ENCODE measurements at places on chromosomes 1 and 21.

- DNase-seq = peak; percentile 49
Observed at GRCh38 chr21:26881504-26882228, 36.5 kb upstream of the ADAMTS1 start.

DNA sequence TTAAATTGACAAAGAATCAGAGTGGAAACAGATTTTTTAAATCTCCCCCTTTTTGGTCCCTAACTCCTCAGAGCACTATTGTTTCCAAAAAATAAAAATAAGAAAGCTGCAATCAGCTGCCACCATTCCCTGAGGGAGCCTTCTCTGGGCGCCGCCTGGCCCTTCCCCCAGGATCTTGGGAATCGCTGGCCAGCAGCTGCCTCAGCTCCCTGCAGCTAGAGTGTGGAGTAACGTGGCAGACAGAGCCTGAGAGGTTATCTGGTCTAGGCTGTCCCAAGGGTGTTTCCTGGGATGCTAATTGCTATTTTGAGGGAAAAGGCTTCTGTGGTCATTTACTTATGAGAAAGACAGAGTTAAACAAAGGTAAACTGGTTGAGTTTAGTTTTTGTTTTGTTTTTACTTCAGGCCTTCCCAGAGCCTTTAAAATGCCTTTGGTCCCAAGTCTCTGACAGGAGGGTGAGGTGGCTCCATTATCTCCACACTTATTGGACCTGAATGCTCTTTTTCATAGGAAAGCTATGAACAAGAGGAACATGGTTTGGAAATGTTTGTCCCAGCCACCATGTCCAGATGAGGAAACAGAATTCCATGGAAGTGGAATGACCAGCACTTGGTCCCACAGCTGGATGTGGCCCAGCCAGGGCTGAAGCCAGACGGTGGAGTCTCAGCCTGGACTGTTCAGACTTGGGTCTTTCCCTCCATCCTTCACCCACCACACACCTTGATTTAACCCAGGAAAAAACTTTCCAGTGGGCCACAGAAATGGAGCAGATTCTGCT is 14.1 kb upstream of the KIAA1614 start:
- no peak for DNase-seq

GRCh38 chr1:86499987-86500593 is 31.4 kb downstream of the CLCA1 start:
- DNase-seq = no peak

DNA sequence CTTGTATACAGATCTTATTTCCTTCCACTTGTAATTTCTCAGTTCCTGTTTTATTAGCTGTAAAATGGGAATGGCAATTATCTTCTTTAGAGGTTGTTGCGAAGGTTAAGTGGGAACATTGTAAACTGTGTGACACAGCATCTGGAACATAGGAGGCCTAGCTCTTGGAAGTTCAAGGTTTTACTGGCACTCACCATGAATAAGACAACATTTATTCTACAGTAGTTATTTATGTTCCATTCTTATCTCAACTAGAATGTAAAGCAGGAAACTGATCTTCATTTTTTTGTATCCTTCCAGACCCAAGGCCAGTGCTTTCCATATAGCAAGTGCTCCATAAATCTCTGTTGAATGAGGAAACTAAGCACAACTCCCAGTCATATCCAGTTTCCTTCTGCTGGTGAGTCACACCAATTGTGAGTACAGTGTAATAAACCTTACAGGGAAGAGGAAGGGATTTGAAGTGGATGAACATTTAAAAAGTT is 1.4 kb downstream of the BCL10 start:
- no peak for DNase-seq

- no peak for DNase-seq
Observed at GRCh38 chr1:221025956-221026355, 146.7 kb downstream of the HLX start.

DNA sequence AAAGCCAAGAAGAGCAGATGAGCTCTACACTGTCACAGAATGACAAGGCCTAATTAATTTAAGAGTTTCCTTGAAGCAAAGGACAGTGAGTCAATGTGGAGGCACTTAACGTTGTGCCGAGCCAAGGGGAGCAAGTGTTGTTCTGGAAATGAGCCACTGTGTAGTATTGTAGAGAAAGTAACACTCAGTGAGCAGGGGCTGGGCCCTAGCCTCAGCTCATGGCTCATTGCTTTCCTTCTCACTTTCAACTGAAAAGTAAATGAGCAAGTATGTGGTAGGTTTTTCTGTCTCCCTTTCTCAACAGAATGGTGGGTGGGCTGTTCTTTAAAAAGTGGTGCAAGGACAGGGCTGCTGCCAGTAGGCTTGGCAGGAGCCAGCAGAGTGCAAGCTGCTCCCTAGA is 11.8 kb upstream of the KIAA0040 start:
- DNase-seq = no peak

- no peak for DNase-seq
Observed at GRCh38 chr1:234529950-234530237, 50.9 kb upstream of the TARBP1 start.

DNA sequence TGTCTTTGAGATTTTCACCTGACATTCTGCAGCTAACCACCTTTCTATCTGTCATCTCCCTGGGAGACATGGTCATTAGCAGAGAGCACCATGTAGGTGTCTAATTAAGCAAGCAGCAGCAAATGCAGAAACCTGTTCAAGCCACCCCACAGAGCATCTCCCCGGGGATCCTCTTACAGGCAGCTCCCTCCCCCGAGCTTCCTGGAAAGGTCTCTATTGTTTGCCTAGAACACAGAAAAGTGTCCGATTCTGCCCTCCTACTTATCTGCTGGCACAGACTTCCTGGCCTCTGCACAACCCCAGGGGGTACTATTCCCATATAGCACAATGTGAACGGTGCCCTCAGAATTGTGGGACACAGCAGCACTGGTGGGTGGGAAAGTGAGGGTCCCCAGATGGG is 46.1 kb downstream of the PLEKHA6 start:
- DNase-seq = no peak

DNA sequence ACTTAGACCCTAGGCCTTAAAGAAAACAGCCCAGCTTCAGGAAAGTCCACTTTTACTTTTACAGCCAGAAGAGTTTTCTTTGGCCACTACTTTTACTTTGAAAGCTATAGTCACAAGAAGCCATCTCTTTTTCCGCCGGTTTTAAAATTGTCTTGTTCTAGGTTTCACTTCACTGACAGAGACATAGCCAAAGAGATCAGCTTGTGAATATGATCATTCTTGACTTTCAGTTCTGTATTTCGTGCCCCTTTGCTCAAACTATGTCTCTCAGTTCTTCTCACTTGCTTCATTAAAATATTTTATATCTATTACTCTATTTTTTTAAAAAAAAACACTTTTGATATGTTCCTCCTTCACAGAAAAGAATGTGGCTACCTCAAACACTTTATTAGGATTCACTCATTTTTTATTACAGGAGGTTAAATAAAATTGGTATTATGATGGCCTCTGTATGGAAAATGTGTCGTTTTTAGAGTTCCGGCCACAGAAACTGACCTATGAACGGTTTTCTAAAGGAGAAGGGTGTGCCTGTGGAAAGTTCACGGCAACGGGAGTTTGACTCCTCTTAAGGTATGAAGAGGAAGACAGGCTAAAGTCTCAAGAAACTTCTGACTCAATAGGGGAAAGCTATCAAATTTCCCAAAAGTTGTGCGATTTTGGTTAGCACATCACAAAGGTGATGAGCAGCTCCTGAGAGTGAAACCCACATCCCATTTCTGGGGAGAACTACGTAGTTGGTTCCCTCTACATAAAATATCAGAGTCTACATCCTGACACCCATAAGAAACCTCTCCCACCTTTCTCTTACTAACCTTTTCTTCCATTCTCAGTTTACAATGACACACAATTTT is 1.2 kb downstream of the MCOLN2 start:
- no peak for DNase-seq

DNA sequence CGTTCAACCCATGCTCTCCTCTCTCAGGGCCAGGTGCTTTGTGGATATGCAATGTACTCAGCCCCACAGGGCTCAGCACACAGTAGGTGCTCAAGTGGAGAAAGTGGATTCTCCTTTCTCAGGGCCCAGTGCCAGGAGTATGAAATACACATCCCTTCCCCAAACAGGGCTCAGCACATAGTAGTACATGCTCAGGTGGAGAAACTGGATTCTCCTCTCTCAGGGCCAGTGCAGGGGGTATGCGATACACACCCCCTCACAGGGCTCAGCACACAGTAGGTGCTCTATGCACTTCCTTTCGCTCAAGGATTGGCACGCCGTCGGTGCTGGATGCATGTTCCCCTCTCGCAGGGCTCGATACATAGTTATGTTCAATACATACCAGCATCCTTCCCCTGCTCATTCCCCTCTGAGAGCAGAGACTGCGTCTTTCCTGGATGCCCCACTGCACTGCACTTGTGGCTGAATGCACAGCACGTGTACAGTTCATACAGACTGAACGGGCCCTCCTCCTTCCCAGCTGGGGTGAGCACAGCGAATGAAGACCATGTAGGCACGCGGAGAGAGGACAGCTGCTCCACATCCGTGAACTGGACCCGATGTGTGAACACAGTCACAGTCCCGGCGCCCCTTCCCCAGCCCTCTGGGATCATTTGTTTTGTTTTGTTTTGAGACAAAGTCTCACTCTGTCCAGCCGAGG is 16.6 kb upstream of the DISP3 start:
- DNase-seq = no peak

DNA sequence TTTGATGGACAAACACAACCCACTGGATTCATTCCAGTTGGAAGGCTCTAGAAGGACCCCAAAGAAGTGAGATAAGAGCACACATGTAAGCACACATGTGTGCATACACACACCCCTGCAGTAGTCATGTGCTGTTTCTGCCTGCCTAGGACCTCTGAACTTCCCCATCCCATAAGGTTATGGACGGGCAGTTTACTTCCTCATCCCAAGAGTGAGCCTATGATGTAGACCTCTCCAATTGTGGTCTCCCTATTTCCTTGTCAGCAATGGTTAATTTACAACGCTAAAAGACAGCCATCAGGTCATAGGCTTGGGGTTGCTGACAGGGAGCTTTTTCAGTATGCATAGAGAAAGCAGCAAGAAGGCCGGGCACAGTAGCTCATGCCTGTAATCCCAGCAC is 15.4 kb upstream of the ADAR start:
- no peak for DNase-seq

GRCh38 chr21:45473496-45474322 is 68.5 kb downstream of the SLC19A1 start:
- DNase-seq = no peak

DNA sequence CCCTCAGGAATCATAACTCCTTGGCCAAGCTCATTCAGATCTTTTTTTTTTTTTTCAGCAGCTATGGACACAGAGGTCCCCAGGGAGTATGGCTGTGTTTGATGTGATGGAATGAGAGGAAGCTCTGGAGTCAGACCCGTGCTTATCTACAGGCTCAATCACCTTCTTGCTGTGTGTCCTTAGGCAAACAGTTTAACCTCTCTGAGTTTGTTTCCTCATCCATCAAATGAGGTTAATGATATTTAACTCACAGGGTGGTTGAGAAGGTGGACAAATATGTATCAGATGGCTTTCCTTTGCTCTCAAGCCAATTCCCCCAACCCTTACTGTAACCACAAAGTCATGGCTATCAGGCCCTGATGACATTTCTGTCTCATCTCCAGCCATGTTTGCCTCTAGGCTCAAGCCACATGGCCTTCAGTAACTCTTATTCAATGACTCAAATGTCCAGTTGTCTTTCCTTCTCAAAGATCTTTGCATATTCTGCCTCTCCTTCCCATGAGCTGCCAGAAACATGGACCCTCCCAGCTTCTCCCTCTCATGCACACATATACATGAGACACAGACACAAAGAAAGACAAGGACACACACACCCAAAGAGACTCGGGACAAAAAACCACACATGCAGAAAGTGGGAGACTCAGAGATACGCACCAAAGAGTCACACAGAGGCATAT is 303.5 kb upstream of the KAZN start:
- DNase-seq = no peak

- no peak for DNase-seq
Observed at GRCh38 chr1:155944444-155944799, 3.0 kb downstream of the RXFP4 start.

- no peak for DNase-seq
Observed at GRCh38 chr21:27062443-27062842, 95.6 kb upstream of the ADAMTS5 start.

DNA sequence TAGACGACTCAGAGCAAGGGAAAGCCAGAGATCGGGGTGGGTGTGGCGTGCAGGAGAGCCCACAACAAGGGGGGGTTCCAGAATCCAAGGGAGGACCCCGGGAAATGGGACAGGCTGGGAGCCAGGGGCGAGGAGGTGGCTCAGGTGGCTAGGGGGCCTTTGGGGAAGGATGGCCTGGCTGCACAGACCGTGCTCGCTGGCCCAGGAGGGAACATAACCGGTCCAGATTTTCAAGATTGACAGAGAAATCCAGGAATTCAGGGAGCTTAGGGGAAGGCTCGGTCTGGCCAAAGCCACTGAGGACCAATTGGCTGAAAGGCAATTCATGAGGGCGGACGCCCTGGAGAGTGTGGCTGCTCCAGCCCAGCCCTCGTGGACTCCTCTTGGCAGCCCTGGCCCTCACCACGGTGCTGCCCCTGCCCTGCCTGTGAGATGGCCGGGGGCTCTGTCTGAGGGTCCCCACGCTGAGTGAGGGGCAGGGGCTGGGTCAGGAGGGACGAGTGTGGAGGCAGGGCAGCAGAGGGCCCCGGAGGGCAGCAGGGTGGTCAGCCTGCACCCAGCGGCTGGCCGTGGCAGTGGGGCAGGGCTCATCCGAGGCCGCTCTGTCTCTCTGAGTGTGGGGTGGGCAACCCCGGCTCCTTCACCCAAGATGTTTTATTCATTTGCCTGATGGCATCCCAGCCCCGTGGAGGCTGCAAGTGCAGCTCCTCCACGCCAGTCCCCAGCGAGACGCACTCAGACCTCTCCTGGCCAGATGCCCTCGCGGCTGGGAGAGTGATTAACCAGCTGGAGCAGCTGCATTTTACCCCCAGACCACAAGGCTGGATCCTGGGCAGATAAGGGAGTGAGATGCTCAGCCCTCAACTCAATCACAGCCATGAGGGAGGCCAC is 5.6 kb upstream of the LRRC3 start:
- DNase-seq = no peak

- no peak for DNase-seq
Observed at GRCh38 chr1:93675931-93676330, 5.7 kb downstream of the BCAR3 start.

DNA sequence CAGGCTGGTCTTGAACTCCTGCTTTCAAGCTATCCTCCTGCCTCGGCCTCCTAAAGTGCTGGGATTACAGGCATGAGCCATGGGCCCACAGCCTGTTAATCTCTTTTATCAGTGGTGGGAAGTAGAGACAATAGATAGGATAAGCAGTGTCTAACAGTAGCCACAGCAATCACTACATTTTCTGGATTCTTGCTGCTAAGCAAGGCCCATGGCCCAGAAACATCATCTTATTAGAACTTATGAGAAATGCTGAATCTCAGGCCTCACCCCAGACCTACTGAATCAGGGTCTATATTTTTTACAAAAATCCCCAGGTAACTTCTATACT is 29.7 kb downstream of the IGFN1 start:
- DNase-seq = no peak

DNA sequence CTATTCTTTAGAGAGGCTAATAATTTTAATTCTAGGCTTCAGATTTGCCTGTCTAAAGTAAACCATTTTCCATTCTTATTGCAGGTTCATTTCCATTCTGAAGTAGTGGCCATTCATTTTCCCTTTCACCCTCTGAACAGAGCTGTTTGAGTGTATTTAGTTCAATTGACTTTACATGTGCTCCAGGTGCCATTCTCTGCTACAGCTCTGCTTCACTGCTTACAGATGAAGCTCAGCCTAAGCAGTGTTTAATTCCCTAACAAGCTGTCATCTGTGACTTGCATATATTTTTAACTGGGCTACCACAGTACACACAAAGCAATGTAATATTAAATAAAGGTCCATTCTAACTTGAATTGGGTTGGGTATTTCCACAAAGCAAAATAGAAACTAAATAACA is 1031.6 kb downstream of the KCNT2 start:
- no peak for DNase-seq
